H4 (cell line): ENCODE measurements at places on chromosomes 5 and 9. TPM values are rescaled to one million over a fixed set of nuclear protein-coding genes. Genes with fewer than 3 reads are reported as not detected.

- peak; percentile 71 for DNase-seq
These were observed 12.7 kb downstream of the PDGFRB start for GRCh38 chr5:150142959-150143349.

DNA sequence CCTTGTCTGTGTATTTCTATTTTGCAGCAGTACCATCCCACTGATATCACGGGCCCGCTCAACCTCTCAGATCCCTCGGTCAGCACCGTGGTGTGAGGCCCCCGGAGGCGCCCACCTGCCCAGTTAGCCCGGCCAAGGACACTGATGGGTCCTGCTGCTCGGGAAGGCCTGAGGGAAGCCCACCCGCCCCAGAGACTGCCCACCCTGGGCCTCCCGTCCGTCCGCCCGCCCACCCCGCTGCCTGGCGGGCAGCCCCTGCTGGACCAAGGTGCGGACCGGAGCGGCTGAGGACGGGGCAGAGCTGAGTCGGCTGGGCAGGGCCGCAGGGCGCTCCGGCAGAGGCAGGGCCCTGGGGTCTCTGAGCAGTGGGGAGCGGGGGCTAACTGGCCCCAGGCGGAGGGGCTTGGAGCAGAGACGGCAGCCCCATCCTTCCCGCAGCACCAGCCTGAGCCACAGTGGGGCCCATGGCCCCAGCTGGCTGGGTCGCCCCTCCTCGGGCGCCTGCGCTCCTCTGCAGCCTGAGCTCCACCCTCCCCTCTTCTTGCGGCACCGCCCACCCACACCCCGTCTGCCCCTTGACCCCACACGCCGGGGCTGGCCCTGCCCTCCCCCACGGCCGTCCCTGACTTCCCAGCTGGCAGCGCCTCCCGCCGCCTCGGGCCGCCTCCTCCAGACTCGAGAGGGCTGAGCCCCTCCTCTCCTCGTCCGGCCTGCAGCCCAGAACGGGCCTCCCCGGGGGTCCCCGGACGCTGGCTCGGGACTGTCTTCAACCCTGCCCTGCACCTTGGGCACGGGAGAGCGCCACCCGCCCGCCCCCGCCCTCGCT, 1.9 kb downstream of the LRRC26 start:
- no peak for DNase-seq

DNA sequence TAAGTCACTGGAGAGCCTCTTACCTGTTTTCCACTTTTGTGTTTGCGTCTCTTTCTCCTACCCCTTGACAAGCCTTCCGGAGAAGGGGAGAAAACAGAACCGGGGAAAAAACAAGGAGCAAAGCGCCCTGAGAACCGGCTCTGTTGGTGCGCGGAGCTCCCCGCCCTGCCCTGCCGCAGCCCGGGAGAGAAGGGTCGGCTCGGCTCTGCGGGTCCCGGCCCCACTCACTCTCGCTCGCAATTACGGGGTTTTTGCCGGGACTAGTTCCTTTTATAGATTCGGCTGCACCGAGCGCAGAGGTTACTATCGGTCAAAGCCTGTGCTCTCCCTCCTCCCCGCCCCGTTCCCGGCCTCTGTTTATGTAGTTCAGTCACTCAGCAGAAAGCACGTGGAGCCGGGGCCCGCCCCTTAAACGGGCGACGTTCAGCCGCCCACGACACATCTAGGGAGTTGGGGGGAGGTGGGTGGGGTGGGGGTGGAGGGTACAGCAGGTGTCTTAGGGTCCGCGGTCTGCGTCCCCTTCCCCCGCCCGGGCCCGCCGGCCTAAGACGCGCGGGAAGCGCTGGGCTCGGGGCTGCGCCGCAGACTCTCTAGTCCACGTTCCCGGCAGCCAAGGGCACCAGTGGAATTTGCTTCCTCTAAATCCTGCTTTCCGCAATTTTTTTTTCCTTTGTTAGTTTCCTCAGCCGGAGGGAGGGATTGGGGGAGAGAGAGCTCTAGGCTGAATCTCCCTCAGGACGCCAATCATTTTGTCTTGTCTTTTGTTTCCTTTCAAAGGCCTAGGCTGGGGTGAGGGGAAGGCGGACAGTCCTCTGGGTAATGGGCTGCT, at the start of gene ABCA1:
Gene ABCA1, minus strand, starts transcription at position 244 of the 829 bp plus-strand sequence. CDS start 24,476 bp downstream, outside the sequence.
- peak; percentile 76 for DNase-seq

- DNase-seq: no peak
These were observed 1523.6 kb upstream of the WWC1 start for GRCh38 chr5:166767858-166768257.

- no peak for DNase-seq
These were observed 34.7 kb downstream of the ADAM19 start for GRCh38 chr5:157540707-157541446.

GRCh38 chr5:548256-548655, 24.0 kb upstream of the SLC9A3 start:
- no peak for DNase-seq

GRCh38 chr5:90982576-90982975, 400.5 kb downstream of the ARRDC3 start:
- peak; percentile 53 for DNase-seq

DNA sequence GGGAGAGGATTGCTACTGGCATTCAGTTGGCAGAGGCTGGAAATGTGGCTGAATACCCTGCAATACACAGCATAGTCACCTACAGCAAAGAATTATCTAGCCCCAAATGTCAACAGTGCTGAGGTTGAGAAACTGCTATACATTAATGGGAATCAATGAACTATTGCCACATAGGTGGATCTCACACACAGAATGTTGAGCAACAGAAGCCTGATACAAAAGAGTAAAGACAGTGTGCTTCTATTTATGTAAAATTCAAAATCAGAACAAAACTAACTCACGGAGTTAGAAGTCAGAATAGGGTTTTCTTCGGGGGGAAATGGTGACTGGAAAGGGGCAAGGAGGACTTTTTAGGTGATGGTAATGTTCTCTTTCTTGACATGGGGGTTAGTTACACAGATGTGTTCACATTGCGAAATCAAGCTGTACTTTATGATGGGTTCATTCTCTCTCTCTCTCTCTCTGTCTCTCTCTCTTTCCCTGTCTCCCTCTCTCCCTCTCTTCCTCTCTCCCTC, 45.7 kb upstream of the PANK3 start:
- no peak for DNase-seq

- no peak for DNase-seq
These were observed 19.8 kb downstream of the BRINP1 start for GRCh38 chr9:119349351-119349825.

- no peak for DNase-seq
These were observed 44.8 kb downstream of the EHMT1 start for GRCh38 chr9:137663584-137663983.

GRCh38 chr5:107542831-107543231, 127.9 kb downstream of the EFNA5 start:
- peak; percentile 87 for DNase-seq

DNA sequence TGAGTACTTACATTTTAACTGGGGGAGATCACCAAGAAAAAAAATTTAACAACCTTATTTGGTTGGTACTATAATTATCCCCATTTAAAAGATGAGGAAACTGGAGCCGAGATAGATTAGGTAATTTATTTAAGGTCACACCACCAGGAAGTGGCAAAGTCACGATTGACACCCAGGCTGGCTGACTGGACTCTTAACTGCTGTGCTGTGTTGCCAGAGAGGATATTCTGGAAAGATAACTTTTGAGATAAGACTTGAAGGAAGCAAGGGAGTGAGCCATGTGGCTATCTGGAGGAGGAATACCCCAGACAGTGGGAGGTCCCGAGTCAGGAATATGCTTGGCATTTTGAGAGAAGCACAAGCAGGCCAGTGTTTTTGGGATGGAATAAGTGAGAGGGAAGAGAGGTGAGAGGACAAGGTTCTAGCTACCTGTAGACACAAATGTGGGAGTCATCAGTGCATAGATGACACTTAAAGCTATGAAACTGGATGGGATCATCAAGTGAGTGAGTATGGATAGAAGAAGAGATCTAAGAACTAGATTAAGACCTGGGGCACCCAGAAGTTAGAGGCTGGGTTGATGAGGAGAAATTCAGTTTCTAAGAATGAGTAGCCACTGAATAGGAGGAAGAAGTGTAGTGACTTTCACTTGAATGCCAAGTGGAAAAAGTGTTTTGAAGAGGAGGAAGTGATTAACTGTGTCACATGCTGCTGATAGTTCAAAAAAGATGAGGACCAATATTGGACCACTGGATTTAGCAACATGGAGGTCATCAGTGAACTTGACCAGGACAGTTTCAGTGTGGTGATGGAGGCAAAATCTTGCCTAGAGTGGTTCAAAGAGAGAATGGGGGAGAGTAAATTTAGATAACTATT, 25.6 kb downstream of the PDE8B start:
- no peak for DNase-seq

GRCh38 chr9:16651446-16651964, 219.0 kb downstream of the BNC2 start:
- DNase-seq: no peak

TEK gene
- 0.35 and 0.68 TPM in 2 replicates for total RNA-seq

UBLCP1 gene
- 38.6 and 44.4 TPM in 2 replicates for total RNA-seq

TMEM252 gene
- not detected in 2 replicates for total RNA-seq

ANKRD33B gene
- total RNA-seq: 1.1 and 1.3 TPM in 2 replicates

SRD5A1 gene
- total RNA-seq: 23.2 and 34.9 TPM in 2 replicates

PDE8B gene
- 0.19 TPM in 1 of 2 replicates, not detected in the other for total RNA-seq

SMIM3 gene
- total RNA-seq: 47.6 and 53.9 TPM in 2 replicates

SPATA31A3 gene
- not detected in 2 replicates for total RNA-seq
